RWPE1 (cell line): ENCODE measurements at places on chromosomes 2 and 18.

DNA sequence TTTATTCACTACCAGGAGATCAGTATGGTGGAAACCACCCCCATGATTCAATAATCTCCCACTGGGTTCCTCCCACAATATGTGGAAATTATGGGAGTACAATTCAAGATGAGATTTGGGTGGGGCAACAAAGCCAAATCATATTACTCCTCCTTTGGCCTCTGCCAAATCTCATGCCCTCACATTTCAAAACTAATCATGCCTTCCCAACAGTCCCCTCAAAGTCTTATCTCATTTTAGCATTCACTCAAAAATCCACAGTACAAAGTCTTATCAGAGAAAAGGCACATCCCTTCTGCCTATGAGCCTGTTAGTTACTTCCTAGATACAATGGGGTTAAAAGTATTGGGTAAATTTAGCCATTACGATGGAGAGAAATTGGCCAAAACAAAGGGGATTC lies 989.5 kb upstream of the CNTNAP5 start:
- DNase-seq = no peak

GRCh38 chr2:104969564-104969963 lies 68.3 kb upstream of the MRPS9 start:
- peak; percentile 8 for DNase-seq

DNA sequence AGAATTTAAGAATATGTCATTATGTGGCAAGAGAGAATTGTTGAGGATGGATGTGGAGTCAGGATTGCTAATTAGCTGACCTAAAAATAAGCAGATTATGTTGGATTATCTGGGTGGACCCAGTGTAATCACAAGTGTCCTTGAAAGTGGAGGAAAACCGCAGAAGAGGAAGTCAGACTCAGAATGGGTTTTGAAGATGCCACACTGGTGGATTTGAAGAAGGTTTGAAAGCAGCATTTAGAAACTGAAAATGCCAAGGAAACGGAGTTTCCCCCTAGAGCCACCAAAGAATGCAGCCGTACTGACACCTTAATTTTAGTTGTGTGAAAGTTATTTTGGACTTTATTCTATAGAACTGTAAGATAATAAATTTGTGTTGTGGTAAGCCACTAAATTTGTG lies 41.6 kb upstream of the DPP10 start:
- DNase-seq = no peak

- DNase-seq = no peak
Observed at GRCh38 chr18:56501896-56502295, 136.5 kb downstream of the TXNL1 start.
